Non-pigmented ciliary epithelial cell (primary cell): ENCODE measurements at places on chromosomes 16 and 17.

DNA sequence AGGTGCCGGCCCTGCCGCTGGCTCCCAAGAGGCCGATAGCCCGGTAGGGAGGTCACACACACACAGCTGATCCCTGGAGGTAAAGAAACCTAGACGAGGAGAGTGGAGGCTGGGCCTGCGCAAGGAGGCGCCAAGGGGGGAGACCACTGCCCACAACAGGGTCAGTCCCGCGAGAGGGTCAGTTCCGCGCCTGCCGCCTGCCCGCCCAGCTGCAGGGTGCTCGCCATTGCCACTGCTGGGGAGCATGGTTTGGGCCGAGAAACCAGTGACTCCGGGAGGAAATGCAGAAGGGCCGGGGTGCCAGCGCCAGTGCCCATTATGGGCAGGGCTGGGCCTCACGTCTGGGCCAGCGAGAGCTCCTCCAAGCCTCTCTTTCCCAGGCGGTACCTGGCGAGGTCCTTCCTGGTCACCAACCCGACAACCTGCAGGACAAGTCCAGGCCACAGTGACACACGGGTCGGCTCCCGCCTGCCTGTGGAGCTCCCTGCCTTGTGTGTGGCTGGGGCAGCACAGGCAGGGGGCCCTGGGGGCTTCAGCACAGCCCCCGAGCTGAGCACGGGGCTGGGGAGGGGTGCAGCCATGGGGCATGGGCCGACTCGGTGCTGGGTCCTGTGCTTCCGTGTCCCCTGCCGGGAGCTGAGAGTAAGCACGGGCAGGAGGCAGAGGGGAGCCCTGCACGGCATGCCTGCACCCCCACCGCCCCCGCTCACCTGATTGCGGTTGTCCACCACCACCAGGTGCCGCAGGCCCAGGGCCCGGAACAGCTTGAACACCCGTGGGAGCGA, 2.1 kb upstream of the CCDC154 start:
- DNase-seq: no peak

DNA sequence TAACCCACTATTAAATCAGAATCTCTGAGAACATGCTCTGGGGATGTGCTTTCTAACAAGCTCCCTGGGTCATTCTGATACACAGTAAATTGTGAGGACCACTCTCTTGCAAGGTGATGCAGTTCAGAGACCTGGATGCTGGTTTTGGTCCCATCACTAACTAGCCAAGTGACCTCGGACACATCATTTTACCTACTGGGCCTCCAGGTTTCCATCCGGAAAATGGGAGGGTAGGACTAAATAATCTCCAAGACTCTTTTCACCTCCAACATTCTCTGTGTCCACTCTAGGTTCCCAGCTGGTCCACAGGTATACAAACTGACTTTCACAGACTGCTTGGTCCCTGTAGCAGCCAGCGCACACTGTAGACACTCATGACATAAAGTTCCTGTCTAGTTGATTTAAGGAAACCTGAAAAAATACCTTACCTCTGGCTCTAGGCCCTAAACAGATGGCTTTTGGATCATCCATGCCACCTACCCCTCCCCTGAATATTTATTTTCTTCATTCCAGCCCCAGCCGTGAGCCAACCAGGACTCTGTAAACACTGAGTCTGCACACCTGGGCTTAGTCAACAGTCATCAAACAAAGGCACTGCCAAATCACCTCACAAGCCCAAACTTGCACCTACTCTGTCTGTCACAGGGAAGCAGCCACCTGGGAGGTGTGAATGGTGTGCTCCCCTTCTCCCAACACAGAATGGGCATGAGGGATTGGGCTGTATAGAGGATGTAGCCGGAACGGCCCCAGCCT, 51.3 kb upstream of the MRPS23 start:
- no peak for DNase-seq

DNA sequence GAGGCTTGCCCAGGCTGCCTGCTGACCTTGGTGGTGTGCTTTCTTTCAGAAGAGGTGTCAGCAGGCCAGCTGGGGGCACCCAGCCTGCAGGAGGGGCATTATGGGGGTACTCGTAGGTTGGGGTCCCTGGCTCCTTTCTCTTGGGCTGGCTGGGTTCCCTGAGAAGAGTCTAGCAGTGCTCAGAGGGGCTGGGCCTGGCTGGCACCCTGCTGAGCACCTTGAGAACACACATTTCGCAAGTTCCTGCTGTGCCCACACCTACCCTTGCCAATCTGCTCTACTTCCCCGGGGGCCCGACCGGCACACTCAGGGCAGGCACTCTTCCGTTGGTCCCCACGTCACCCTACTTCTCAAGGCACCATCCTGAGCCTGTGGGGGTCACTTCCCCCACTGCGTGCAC, 5.1 kb downstream of the CEMP1 start:
- no peak for DNase-seq

DNA sequence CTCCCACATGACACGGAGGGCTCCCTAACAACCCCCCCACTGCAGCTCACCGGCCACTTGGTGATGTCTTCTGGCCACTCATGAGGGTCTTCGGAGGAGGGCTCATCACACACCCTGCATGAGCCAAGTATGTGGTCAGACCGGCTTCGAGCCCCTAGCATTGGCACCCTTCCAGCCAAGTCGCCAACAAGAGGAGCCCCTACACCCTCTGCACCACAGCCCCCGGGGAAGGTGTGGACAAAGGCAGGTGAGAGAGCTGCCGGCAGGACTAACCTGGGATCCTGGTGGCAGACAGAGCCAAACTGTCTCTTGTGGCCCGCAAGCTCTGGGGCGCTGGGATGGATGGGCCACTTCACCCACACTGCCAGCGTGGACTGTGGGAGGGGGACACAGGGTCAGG, 6.5 kb downstream of the SNRNP25 start:
- DNase-seq: no peak

GRCh38 chr16:10741844-10742243, 1.8 kb upstream of the NUBP1 start:
- no peak for DNase-seq

DNA sequence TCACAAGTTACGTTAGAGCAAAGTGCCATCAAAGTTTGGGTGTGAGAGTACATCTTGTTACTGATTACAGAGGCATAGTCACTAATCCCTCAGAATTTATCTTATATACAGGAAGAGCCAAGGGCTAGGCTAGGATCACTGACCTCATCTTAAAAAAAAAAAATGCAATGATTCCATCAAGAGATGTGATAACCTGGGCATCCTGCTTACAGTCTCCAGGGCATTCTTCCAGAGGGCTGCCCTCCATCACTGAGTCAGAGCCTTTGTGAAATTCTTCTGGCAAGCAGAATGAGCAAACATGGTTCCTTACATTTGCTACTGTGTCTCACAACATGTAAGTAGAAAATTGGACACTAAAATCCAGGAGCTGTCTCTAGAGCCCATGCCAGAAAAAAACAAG, 410.6 kb downstream of the ZFHX3 start:
- DNase-seq: peak; percentile 23

DNA sequence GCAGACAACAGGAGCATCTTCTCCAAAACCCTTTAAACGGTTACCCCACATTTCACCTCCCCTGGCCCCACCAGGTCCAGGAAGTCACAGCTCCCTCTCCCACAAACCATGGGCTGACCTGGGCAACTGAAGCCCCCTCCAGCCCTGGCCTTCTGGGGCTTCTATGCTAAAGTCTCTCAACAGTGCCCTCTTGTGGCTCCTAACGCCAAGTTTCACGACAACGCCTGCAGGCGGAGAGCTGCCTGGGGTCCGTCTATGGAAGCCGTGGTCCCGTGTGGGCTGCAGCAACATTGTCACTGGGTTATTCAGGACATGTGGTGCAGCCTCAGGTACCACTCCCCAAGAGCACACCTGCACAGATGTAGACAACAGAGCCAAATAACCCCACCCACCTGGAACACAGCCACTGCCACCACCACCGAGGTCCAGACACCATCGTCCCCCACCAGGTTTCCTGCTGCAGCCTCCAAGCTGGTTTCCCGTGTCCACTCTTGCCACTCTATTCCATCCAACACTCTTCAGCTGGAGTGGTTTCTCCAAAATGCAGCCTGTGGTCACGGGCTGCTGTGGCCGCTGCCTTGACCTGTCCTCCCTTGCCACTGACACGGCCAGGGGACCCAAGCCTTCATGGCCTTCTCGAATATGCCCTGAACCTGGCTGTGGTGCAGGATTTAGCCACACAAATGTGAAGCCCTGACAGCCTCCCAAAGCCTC, 19.1 kb downstream of the C16orf95 start:
- no peak for DNase-seq

- no peak for DNase-seq
Observed at GRCh38 chr17:19306160-19307111, 56.1 kb downstream of the B9D1 start.

DNA sequence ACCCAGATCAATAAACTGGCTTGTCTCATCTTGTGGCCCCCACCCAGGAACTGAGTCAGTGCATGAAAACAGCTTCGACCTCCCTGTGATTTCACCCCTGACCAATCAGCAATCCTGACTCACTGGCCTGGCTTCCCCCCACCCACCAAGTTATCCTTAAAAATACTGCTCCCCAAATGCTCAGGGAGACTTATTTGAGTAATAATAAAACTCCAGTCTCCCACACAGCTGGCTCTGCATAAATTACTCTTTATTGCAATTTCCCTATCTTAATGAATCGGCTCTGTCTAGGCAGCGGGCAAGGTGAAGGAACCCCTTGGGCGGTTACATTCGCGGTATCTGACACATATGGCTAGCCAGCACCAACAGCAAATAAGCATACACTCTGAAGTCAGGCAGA, 9.8 kb upstream of the RABEP1 start:
- DNase-seq: no peak

- DNase-seq: no peak
Observed at GRCh38 chr16:17365211-17365541, 105.6 kb downstream of the XYLT1 start.

- DNase-seq: no peak
Observed at GRCh38 chr17:21157586-21158370, 31.0 kb downstream of the DHRS7B start.

DNA sequence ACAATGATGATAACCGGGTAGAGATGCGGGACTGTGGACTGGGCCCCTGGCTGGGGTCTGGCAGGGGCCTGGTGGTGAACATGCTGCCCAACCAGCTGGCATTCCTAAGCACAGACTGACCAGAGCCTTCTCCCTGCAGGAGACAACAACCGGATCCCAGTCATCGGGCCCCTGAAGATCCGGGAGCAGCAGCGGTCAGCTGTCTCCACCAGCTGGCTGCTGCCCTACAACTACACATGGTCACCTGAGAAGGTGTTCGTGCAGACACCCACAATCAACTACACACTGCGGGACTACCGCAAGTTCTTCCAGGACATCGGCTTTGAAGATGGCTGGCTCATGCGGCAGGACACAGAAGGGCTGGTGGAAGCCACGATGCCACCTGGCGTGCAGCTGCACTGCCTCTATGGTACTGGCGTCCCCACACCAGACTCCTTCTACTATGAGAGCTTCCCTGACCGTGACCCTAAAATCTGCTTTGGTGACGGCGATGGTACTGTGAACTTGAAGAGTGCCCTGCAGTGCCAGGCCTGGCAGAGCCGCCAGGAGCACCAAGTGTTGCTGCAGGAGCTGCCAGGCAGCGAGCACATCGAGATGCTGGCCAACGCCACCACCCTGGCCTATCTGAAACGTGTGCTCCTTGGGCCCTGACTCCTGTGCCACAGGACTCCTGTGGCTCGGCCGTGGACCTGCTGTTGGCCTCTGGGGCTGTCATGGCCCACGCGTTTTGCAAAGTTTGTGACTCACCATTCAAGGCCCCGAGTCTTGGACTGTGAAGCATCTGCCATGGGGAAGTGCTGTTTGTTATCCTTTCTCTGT, 5.1 kb upstream of the SLC7A6 start:
- no peak for DNase-seq

- DNase-seq: no peak
Observed at GRCh38 chr17:76083536-76084182, 4.7 kb downstream of the ZACN start.

- no peak for DNase-seq
Observed at GRCh38 chr17:37221865-37222264, 153.9 kb upstream of the C17orf78 start.
